ENCODE measurements at places on chromosomes 16 and 17.

- peak; percentile 20 for DNase-seq
Measured at GRCh38 chr16:26981266-26981938, 85.3 kb upstream of the C16orf82 start.

- no peak for DNase-seq
Measured at GRCh38 chr16:25063865-25064264, 47.7 kb upstream of the LCMT1 start.

- DNase-seq, result no peak
Measured at GRCh38 chr17:27466376-27466742, 10.1 kb downstream of the KSR1 start.

DNA sequence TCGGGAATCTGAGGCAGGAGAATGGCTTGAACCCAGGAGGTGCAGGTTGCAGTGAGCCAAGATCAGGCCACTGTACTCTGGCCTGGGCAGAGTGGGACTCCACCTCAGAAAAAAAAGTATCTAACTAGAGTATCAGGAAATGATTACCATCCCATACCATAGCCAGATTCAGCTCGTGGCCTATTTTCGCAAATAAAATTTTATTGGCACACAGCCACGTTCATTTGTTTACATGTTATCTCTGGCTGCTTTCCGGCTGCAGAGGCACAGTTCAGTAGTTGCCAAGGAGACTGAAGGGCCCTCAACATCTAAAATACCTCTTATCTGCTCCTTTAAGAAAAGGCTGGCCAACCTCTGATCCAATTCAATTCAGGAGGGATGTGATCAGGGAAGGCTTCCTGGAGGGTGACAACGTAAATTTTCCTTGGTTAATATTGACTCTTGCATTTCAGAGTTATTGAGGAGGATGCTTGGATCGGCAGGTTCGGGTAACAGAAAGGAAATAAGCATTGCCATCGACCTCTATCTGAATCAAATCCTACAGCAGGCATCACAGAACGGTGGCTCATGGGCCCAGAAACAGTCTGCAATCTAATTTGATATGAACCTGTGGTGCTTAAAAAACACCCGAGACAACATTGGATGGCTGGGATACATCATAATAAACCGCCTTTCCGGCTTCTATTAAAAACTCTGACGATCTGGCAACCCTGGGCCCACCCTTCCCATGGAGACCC, 73.8 kb downstream of the XYLT1 start:
- DNase-seq, result no peak

GRCh38 chr17:37774504-37774903, 29.6 kb upstream of the HNF1B start:
- no peak for DNase-seq

GRCh38 chr17:7888184-7888920, at the start of gene CHD3:
Gene CHD3, plus strand, starts transcription at chr17:7888789. Its CDS starts 212 bp downstream, at chr17:7889001.
- DNase-seq, result no peak

GRCh38 chr16:9869776-9870175, 312.5 kb downstream of the GRIN2A start:
- no peak for DNase-seq

GRCh38 chr17:40633871-40634270, 13.7 kb downstream of the SMARCE1 start:
- DNase-seq, result no peak

GRCh38 chr16:12084436-12084835, 107.9 kb downstream of the SNX29 start:
- no peak for DNase-seq

DNA sequence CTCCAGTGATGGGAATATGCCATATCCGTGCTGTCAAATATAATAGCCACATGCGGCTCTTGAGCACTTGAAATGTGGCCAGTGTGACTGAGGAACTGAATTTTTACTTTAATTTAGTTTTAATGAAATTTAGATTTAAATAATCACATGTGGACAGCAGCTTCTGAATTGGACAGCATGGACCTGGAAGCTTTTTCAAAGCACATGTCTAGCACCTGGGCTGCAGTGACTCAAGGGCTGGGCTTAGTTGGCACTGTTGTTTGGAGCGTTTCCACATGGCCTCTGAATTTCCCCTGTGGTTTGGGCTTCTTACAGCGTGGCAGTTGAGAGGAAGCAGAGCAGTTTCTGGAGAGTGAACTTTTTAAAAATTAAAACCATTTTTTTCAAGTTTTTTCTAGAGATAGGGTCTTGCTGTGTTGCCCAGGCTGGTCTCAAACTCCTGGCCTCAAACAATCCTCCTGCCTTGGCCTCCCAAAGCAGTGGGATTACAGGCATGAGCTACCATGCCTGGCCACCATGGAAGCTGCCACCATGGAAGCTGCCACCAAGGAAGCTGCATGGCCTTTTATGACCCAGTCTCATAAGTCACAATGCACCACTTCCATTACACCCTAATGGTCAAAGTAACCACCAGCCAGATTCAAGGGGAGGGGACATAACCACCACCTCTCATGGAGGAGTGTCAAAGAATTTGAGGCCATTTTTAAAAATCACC, 6.7 kb upstream of the TOB1 start:
- DNase-seq, result no peak

DNA sequence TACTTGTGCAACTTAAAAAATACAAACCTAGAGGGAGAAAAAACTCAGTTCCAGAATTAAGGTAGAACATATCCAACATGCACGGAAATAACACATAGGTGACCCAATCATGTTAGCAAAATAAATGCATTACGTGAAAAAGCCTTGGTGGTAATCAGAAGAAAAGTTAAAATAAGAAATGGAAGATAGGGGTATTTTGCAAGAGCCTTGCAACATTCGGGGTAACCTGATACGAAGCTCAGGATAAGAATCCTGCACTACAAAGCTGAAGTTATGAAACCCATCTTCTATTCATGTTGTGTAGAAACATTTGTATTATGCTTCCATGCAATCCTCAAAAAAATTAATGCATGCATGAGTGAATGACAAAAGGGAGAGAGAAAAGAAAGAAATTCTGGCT, 33.1 kb downstream of the CHCT1 start:
- no peak for DNase-seq

DNA sequence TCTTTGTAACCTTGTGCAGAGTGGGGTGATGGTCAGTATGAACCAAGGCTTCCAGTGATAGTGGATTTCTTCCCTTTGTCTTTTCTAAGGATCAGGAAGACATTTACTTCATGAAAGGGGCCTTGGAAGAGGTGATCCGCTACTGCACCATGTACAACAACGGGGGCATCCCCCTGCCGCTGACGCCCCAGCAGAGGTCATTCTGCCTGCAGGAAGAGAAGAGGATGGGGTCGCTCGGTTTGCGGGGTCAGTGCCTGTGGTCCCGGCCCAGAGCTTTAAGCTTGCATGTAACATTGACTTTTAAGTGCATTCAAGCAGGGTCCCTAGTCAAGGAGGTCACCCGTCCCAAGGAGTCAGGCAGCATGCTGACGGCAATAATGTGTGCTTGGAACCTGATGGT, 56.0 kb downstream of the MEAK7 start:
- no peak for DNase-seq

DNA sequence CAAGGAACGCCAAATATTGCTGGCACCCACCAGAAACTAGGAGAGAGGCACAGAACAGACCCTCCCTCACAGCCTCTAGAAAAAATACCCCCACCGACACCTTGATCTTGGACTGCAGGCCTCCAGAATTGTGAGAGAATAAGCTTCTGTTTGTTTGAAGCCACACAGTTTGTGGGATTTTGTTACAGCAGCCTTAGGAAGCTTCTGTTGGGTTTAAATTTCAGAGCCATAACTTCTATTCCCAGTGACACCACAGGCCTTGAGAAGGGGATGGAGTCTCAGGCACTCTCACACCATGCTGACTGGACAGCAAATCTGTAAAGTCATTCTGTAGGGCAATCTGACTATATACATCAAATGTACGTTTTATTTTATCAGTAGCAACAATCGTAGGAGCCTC, 38.6 kb downstream of the RNF112 start:
- DNase-seq, result no peak

DNA sequence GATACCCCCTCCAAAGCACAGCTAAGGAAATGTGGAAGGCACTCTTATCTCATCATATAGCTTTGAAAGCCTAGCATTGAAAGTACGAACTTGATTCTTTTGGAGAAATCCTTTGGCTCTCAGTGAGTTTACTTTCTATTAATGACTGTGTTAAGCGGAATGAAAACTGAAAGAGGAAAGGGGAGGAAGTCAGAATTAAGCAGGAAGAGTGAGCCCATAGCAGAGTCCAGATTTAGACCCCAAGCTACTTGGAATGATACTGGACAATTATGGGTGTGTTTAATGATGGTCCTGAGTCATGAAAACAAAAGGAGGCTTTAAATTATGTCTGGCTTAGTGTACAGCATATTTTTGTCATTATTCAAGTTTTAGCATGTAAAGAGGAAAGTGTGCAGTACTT, 42.2 kb downstream of the TENT4B start:
- DNase-seq, result peak; percentile 33

- DNase-seq, result no peak
Measured at GRCh38 chr16:90031931-90032673, 12.8 kb upstream of the DBNDD1 start.

DNA sequence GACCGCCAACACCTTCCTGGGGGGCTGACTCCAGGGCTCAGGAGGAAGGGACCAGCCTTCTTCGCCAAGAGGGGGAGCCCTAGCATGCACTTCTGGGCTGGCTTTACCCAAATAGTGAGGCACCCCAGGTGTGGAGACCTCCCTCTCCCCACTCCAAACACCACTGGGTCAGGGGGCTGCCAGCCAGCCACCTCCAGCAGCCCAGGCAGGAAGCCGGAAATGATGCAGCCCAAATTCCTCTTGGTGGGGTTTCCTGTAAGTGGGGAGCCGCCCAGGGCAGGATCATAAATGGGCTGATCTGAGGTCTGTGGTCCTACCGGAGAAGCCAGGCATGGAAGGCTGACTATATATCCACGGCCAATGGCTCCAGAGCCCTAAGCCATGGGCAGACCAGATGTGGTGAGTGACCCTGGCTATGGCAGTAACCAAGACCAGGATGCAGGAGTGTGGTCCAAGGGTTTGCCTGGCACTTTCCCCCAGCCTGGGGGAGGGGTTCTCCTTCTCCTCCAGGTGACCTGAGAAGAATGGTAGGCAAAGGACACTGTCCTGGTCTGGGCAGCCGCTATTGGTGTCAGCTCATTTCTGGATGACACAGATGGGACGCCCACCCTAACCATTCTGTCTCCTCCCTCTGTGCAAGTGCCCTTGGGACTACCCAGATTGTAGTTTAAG, 4.2 kb downstream of the GIT1 start:
- no peak for DNase-seq

GRCh38 chr16:10120953-10121352, 61.3 kb downstream of the GRIN2A start:
- DNase-seq, result no peak

DNA sequence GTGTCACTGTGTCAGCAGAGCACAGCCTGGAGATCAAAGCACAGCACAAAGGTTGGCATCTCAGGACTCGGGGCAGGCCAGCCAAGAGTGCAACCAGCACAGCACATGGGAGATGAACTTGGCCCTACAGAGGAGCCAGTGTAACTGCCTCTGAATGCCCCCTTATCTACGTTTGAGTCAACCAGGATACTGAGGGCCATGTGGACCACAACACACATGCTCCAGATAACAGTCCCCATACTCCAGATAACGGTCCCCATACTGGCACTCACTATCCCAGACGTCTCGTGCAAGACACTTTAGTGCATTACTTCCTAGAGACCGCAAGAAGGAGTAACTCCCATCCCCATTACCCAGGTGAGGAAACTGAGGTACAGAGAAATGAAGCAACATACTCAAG, 88.2 kb downstream of the XYLT1 start:
- no peak for DNase-seq

GRCh38 chr16:57299009-57299718, 14.7 kb upstream of the PLLP start:
- DNase-seq, result no peak

DNA sequence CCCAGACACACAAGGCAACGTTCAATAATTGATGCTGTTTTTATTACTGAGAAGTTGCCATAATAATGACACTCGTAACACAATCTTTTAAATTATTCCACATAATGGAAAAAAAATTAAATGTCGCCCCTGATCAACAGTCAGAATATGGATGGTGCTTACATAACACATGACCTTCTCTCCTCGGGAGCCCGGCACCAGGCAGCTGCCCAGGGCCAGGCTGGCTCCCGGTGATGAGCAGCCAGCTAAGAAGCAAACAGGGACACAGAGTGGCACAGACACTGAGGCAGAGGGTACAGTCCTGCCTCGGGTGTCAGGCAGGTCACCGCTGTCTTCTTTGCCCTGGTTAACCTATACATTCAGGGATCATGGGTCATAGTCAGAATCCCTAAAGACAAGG, 137.9 kb downstream of the SLC39A11 start:
- DNase-seq, result no peak

DNA sequence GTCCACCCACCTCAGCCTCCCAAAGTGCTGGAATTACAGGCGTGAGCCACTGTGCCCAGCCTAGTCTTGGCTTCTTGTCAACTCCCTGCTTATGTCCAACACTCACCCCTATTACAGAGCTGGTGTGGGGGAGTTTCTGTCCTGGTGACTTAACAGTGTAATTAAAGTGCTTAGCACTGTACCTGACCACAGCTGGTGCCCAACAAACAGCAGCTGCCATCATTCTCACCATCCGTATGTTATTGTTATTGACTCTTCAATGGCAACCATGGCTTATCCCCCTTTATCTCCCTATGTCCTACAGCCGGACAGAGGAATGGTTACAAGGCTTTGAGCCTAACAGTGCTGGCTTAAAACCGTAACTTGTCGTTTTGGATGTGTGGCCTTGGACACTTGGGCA, 17.0 kb upstream of the BRCA1 start:
- no peak for DNase-seq

Data from GM04503 (cell line).